ENCODE measurements at places on chromosomes 7 and 10. TPM values are rescaled to one million over a fixed set of nuclear protein-coding genes. Genes with fewer than 3 reads are reported as not detected.

The POLR2J gene
- 53.0 TPM for total RNA-seq

The HOXA11 gene
- total RNA-seq: not detected

The ZNF107 gene
- 0.52 TPM for total RNA-seq

The ANKRD7 gene
- 4.0 TPM for total RNA-seq

The LIPJ gene
- not detected for total RNA-seq

The SPDYE9 gene
- not detected for total RNA-seq

The NRP1 gene
- total RNA-seq: 18.1 TPM

The TRIL gene
- total RNA-seq: 0.20 TPM
